ENCODE measurements at places on chromosomes 1 and 21.
A peak's percentile ranks its signal among the peaks of the same experiment; 100 is the strongest.

GRCh38 chr1:34924759-34925555 is 4.5 kb downstream of the DLGAP3 start:
- DNase-seq, result peak; percentile 25

- no peak for DNase-seq
Observed at GRCh38 chr1:56453417-56454078, 125.8 kb downstream of the PLPP3 start.

DNA sequence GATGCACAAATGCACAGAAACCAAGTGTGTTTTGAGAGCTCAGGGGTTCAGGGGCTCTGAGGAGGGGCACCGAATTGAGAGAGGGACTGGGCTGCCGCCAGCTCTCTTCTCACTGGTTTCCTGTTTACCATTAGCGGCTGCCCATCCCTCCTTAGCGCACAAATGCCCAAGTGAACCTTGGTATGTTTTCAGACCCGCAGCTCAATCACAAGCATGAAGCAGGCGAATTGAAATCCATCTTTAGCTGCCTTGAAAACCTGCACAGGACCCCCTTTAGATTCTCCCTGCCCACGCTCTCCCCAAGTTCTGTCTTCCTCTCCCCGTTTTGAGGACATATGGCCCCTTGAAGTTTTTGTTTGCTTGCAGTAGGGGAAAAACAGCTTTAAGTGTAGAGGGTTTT is 61.1 kb upstream of the ACOT11 start:
- no peak for DNase-seq

DNA sequence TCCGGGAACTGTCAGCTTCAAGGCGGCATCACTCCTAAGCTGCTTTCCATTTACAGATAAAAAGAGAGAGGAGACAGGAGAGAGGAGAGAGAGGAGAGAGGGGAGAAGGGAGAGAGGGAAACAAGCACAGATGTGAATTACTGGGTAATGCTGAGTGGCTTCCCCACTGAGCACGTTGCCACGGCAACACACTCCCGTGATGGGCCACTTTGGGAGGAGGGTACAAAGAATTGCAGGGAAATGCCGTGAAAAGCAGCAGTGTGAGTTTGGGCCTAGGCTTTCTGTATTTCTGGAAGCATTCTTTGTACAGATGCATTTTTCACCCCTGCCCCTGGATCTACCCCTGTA is 128.0 kb upstream of the IRF2BP2 start:
- no peak for DNase-seq

- DNase-seq, result no peak
Observed at GRCh38 chr1:27551170-27551952, 52.6 kb downstream of the AHDC1 start.

DNA sequence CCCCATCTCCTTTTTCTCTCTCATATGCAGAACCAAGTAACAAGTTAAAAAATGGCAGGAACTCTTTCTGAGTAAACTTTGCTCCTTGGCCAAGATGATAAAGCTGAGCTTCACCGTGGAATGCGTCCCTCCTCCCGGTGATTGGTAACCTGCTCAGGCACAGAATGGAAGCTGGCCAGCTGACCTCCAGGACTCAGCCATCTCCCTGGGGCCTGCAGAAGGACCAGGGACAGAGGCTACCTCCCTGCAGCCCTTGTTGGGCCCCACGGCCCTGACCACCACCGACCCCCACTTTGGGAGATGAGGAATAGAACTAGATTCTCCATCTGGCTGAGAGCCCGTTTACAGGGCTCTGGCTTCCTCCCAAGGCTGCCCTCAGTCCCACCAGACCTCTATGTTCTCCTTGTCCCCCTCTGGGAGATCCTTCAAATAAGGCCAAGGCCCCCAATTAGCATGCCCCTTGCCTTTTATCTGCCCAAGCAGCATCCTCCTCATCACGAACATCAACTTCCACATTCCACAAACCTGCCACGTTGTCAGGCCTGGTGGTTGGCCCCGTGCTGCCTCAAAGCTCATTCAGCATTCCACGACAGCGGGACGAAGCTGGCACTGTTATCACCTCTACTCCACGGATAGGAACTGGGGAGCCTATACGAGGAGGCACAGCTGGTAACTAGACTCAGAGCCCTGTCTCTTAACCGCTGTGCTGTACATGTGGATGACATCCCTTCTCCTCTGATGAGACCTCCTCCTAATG is 74.2 kb downstream of the CD34 start:
- no peak for DNase-seq

- DNase-seq, result no peak
Observed at GRCh38 chr1:38609166-38610025, 250.2 kb downstream of the RRAGC start.

- DNase-seq, result no peak
Observed at GRCh38 chr1:151843398-151843797, 3.8 kb upstream of the C2CD4D start.

DNA sequence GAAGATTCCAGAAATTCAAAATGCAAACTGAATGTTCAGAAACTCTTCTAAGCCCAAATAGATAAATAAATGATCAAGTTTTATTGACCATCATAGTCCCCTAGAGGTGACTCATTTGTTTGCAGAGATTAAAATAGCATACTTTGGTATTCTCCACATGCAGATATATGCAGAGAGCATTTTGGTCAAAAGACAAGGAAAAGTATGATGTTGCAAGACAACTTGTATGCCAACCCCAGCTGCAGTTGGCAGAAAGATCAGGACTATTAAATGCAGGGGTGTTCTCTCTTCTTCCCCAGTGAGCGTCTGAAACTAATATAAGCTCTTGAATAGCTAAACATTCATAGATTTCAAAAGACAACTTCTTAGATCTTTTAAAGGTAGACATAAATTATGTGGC is 404.9 kb downstream of the LTN1 start:
- no peak for DNase-seq

- no peak for DNase-seq
Observed at GRCh38 chr1:3828391-3828790, 28.6 kb downstream of the CEP104 start.

- no peak for DNase-seq
Observed at GRCh38 chr1:162485236-162485635, 12.4 kb upstream of the UHMK1 start.

Data from prostate gland (tissue), 2 donors.